ENCODE measurements at places on chromosomes 2 and 18.

GRCh38 chr2:107380912-107381311 lies 445.8 kb upstream of the RGPD4 start:
- DNase-seq, result no peak

DNA sequence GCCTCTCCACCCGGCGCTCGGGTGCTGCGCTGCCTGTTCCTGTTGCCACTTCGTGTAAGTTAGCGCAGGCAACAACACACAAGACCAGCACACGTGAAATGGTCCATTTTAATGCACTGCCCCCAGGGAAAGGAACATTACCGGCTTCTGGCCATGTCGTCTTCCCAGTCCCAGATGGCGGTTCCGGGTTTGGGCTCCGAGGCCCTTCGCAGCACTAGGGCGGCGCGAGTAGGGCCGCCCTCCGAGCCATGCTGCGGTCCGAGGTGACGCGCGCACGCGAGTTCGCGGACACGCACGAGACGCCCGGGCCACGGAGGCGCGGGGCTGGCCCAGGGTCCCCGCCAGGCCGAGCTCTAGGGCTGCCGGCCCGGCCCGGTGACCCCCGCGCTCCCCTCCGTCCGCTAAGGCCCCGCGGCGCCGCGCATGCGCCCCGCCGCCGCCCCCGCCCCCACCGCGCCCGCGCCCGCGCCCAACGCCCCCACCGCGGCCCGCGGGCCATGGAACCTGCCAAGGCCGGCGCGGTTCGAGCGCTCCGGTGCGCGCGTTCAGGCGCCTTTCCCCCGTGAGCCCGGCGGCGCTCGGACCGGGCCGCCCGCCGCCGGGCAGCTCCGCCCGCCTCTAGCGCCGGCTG lies 367 bp upstream of the ZNF236 start:
- peak; percentile 59 for DNase-seq

GRCh38 chr2:47838249-47838648 lies 55.3 kb downstream of the MSH6 start:
- DNase-seq, result no peak

- no peak for DNase-seq
These were observed 1.3 kb downstream of the NEUROD1 start for GRCh38 chr2:181678861-181679543.

GRCh38 chr18:29596959-29597358 lies 1420.0 kb upstream of the CDH2 start:
- no peak for DNase-seq

DNA sequence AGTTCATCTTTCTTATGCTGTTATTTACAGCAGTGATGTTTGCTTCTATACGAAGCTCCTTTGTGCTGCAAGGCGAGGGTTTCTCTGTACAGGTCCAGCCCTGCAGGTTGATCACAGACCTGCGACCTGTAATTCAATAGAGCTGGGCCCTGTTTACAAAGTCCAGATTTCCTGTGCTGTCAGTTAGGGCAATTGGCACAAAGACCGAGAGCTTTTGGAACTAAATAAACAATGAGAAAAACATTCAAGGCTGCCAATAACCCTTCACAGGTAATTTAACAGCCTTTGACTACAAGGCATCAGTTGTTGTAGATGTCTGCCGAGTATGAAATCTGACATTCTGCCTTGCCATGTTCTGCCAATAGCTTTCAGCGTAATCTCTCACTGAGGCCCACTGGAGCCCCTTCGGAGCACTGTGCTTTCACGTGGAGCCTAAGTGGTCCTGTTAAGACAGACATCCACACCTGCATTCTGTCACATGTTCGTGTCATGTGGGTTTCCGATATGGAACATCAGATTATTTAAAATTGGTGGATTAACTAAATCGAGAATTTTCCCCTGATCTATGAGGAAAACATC lies 232.5 kb downstream of the PTGR3 start:
- no peak for DNase-seq

- DNase-seq, result no peak
These were observed 21.4 kb downstream of the DGKD start for GRCh38 chr2:233375490-233376314.

- no peak for DNase-seq
These were observed 26.2 kb downstream of the GLI2 start for GRCh38 chr2:120761911-120762310.

DNA sequence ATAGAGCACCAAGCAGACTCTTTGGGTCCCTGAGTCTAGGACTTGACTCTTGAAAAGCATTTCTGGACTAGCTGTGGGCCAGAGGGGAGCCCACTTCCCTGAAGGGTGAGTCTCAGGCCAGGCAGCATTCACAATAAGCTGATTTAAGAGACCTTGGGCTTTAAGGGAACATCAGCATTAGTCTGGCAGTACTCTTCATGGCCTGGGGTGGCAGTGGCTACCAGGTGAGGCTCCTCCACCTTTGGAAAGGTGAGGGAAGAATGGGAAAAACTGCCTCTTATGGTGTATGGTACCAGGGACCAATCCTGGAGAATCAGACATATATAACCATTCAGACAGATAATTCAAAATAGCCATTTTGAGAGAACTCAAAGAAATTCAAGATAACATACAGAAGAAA lies 599.9 kb upstream of the POU3F3 start:
- no peak for DNase-seq

GRCh38 chr2:5660591-5660990 lies 31.6 kb upstream of the SOX11 start:
- no peak for DNase-seq

- peak; percentile 97 for DNase-seq
These were observed 14.0 kb downstream of the TMEM127 start for GRCh38 chr2:96251721-96252292.

DNA sequence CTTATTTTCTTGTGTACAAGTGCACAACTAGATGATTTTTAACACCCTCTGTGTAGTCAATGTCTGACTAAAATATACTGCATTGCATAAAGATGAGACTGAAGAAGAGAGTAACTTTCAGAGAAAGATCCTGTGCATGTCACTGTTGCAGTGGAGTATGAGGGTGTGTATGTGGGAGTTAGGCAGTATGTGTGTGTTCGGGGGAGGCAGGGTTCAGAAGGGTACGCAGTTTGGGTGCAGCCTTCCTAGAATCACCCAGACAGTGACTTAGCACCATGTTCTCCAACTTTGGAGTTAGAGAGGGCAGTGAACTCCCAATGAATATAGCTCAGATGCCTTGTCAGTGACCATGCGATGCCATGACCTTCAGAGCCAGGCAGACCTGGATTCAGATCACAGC lies 84.6 kb downstream of the LRATD1 start:
- no peak for DNase-seq

GRCh38 chr2:120802158-120802557 lies 66.5 kb downstream of the GLI2 start:
- no peak for DNase-seq

- DNase-seq, result peak; percentile 85
These were observed at the start of gene SPATS2L for GRCh38 chr2:200306196-200306930. Gene SPATS2L, plus strand, starts transcription at chr2:200306693. Its CDS starts 82,552 bp downstream, at chr2:200389245.

DNA sequence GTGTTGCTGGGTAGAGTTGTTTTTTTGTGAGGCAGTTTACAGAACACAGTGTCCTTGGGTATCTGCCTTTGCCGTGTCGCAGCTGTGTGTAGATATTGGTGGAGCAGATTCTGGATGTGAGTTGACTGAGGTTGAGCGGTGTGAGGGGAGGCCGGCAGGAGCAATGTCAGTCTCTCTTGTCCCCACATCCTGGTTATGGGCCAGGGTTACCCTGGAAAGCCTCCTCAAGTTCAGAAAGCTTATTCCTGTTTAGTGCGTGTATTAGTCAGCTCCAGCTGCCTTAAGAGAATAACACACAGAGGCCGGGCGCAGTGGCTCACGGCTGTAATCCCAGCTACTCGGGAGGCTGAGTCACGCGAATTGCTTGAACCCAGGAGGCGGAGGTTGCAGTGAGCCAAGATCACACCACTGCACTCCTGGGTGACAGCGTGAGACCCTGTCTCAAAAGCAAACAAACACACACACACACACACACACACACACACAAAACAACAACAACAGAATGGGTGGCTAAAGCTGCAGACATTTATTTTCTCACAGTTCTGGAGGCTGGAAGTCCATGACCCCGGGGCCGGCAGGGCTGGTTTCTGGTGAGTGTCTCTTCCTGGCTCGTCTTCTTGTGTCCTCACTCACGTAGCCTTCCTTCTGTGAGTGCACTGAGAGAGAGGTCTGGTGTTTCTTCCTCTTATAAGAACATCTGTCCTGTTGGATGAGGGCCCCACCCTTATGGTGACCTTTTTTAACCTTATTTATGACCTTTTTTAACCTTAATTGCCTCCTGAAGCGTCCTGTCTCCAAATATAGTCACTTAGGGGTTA lies 5.1 kb downstream of the NCK2 start:
- peak; percentile 63 for DNase-seq

DNA sequence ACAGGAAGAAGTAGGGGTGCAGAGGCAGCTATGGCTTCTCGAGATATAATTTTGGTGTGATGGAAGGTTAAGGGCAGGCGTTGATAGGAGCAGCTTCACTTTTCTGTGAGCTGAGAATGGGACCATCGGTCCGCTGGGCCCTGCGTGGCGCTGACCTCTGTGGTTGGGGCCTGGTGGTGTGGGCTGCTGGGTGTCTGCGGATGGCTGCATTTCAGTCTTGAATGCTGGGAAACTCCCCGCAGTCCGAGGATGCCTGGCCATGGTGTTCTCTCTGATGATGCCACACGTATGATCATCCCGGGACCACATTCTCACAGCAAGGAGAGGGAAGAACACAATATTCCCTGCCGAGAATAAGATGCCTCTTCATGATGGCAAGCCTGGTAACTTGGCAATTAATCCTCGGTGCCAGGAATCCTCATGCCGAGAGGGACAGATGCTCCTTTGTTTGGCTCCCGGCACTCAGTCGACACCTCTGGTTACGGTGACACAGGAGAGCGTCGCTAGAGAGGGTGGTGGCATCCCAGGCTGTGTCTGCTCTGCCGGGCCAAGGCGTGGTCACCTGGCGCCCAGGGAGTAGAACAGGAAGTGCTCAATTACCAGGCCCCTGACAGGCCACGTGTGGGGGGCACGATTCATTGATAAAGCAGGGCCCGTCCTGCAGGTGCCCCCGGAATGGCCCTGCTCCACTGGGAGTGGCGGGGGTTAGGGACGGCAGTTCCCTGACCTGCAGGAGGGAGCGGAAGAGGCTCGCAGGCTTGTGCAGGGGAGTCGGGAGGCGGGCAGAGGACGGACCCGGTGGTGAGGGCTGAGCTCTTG lies 119.4 kb upstream of the CTDP1 start:
- no peak for DNase-seq

DNA sequence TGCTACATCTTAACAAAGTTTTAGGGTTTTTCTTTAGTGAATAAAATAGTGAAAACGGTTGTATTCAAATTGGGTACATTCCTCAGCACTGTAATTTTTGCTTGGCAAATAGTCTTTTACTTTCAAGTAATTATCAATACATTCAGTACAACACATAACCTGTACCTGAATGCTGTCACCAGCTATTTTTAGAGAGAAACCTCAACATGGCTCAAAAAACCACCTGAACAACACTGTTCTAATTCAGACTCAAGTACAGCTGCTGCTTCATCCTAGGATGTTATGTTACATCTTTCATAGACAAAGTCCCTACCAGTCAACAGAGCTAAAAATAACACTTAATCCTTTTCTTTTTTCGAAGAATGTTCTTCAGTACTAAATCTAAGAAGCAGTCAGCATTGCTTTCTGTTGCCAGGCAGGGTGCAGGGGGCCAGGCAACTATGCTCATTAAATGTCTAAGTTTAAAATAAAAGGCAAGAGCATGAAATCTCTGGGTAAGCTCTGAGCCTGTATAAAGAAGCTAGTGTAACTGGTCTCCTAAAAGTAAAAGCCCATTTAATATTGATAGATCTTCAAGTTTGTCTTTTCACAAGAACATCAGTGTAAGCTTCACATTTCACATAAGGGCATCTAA lies 20.5 kb downstream of the PDIA6 start:
- DNase-seq, result no peak

DNA sequence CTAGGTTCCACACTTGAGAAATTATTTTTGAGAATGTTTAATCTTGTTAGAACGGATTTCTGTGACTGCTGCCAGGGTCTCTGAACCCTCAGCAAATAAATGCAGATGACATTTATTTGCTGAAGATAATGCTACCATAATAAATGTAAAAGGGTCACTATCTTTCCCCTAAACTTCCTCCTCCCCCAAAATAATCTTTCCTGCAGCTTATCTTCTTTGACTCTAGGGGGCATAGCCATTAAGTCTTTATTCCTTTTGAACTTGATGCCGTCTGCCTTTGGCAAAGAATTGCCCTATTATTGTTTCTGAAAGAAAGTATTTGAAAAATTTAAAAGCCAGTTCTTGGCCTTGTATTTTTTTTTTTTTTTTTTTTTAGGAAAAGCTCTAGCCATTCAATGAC lies 63.6 kb upstream of the ACSL3 start:
- DNase-seq, result peak; percentile 54

- no peak for DNase-seq
These were observed 47.1 kb upstream of the CELF4 start for GRCh38 chr18:37612524-37613252.

GRCh38 chr2:3091696-3092095 lies 285.9 kb downstream of the EIPR1 start:
- no peak for DNase-seq

- DNase-seq, result no peak
These were observed 98.3 kb downstream of the MEIS1 start for GRCh38 chr2:66532972-66533868.

- DNase-seq, result peak; percentile 45
These were observed at the start of gene ACVR2A for GRCh38 chr2:147844697-147845410. Gene ACVR2A, plus strand, starts transcription at chr2:147845029. Its CDS starts 124 bp downstream, at chr2:147845153.

DNA sequence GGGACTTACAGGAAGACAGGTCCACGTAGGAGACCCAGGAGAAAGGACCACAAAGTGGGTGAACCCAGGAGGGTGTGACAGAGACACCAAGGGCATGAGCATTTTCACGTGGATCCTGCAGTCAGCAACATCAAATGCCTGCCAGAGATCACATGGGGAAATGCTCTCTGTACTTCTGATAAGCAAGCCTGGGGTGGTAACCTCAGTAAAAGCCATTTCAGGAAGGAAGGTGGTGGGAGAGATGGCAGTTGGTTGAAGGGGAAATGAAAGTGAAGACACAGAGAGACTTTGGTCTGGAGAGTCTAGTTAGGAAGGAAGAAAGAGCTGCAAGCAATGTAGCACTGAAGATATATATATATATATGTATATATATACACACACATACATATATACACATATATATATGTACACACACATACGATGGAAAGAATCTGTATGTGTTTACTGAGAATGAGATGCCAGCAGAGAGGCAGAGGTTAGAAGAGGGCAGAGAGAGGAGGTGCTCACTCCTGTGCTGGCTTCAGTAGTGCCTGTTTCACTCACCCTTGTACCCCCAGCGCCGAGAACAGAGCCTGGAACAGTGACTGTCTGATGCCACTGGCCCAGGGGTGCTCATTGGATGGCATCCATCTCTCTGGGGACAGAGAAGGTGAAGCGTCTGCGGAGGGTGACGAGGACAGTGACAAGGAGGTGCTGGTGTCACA lies 314.9 kb downstream of the AFF3 start:
- no peak for DNase-seq

GRCh38 chr2:63053081-63053888 lies 2.7 kb downstream of the OTX1 start:
- DNase-seq, result no peak

DNA sequence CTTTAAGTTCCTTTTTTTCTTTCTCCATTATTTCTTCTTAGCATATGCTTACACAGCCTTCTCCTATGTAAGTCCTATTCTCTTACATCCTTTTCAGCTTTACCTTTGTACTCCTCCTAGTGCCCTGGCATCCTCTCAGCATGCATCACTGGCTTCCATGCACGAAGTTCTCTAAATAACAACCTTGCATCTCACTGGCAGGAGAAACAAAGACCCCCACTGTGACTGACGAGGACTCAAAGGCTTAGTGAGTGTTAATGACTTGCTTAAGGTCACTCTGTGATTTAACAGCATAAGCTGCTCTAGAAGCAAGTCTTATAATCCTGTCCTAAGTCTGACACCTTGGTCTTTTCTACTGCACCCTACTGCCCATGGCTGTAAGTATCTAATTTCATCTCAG lies 1236.0 kb upstream of the CELF4 start:
- DNase-seq, result no peak

Measured in EL (cell line).